ENCODE measurements at places on chromosomes 1 and 21. TPM values are rescaled to one million over a fixed set of nuclear protein-coding genes. Genes with fewer than 3 reads are reported as not detected.
A peak's percentile ranks its signal among the peaks of the same experiment; 100 is the strongest.

COL24A1 gene
- 1.9 TPM for total RNA-seq

SETDB1 gene
- total RNA-seq, result 22.9 TPM

RGS8 gene
- not detected for total RNA-seq

- DNase-seq, result no peak
These were observed 525 bp downstream of the AIRE start for GRCh38 chr21:44286086-44286715.

DNA sequence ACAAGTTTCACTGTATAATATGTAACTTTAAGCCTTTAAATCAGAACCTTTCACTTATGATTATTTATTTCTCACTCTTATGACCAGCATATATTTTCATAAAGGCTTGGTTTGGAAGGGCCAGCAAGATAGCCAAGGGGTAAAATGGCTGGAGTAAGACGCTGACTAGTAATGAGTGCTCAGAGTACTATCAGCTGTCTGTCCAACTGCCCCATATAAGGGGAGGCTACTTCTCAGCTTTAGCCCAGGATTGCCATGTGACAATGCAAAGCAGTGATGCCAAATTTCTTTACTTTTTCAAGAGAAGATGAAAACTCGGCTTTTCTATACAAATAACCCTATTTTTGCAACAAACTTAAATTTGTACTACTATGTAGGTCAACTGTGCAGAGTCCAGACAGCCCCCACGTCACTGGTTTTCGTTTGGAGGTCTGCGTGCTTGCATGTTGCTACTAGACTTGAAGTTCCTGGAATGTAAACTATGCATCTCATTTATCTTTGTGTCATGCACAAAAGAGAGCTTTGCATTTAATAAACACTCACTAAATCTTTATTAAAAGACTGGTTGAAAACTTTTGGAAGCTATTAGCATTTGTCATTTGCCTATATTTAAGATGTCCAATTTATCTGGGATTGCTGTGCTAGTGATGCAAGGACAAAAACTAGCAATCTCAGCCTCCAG, 110.4 kb downstream of the TNFSF18 start:
- peak; percentile 76 for DNase-seq

- no peak for DNase-seq
These were observed 569 bp downstream of the RCAN3 start for GRCh38 chr1:24503059-24503751.

DNA sequence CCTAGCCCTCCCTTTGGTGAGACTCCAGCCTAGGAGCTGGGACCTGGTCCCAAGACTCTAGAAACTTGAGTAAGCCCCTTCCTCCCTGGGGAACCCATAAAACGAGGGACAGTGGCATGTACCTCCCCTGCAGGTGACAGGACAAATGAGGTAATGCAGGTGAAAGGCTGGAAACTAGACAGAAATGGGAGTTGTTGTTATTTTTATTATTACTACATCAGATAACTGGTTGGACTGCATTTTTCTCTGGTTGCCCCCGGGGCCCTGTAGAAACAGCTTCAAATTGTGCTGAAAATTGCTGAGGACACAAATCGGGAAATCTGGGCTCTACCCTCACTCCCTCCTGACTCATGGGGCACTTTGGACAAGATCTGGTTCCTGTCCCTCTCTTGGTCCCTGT, 132.3 kb upstream of the WNT4 start:
- DNase-seq, result no peak

DNA sequence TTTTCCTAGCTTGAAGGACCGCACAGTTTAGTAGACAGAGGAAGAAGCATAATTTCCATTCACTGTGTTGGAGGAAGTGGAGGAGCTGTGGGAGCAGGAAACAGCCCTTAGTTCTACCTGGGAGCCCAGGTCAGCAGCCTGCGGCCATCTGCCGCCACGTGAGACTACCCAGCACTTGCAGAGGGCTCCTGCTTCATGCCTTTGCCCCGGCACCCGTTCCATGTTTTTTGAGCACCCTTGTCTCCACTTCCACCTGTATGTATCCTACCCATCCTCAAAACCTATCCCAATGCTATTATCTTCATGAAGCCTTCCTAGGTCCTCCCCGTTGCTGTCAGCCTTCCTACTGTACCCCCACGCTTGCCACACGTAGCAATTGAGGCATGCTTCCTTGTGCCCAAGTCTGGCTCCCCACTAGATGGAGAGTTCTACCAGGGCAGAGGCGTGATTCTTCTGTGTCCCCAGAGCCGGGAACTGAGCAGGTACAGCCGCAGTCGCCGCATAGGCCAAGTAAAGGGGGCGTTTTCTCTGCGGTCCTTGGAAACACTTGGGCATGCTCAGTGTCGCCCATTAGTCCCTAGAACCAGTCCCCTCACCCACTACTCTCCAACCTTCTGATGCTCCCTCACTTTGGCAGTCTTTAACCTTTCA, 1.9 kb downstream of the SLC6A9 start:
- no peak for DNase-seq

DNA sequence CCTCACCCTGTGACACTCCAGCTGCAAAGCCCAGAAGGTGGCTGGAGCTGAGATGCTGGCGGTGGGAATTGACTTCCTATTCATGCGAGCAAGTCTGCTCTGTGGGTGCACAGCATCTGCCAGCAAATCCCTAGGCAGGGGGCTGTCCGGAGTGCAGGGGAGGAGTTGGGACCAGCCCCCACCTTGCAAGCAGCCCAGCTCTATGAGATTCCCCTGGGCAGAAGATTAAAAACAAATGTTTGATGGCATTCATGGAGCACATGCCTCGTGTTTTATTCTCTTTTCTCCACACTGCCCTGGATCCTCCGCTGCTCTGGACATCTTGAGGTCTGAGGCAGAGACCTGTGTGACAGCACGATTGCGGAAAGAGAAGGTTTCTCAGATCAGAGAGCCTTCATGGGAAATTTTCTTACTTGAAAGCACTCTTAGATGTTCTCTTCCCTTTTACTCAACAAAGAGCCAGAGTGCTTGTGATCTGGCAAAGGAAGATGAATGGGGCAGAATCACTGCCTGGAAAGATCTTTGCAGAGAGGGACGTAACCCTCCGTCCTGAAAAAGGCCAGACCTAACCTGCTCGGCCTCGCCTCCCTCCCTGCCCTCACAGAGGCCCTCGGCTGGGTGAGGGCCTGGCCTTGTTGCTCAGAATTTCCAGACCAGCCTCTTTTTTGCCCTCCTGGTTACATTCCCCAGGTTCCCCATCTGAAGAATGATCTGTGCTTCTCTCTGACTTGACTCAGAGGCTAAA, 597.1 kb downstream of the KIF26B start:
- DNase-seq, result no peak

DNA sequence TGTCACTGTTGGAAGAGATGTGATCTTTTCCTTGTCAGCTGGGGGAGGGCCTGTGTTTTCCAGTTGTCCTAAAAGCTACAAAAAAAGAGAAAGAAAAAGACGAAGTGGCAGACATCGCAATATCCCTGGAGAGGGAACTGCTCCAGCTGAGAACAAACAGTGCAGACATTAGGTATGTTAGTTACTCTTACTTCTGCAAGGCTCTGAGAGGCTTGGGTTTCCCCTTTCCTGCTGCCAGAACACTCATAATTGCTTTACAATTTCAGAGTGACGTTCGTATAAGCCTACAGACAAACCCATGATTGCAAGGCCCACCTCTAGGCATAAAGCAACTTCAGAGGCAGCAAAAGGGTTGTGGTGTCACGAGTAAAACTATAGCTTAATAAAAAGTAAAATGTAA, 31.1 kb downstream of the CD160 start:
- no peak for DNase-seq

DNA sequence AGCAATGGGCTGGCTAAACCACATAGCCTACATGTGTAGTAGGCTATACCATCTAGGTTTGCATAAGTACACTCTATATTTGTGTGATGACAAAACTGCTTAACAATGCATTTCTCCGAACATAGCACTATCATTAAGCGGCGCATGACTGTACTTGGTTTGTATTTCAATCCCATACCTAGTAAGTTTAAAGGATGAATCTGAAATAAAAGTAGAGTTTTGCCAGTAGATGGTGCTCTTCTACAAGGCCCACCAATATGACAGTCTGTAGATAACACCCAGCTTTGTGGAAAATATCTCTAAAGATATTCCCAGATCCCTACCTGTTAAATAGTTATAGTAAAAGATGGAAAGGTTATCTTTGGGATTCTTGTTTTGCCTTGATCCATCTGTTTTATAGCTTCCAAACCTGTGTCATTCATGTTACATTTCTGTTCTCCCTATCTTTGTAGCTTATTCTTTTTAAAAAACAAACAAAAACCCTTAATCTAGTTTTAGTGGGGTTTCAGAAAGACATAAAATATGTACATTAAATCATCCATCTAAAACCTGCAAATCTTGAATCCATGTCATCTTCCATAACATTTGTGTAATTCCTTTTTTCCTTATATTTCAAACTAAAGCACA, 33.9 kb upstream of the ASPM start:
- peak; percentile 81 for DNase-seq

- DNase-seq, result no peak
These were observed 106.1 kb downstream of the CRYAA start for GRCh38 chr21:43274946-43275310.

GRCh38 chr1:176559878-176560277, 96.9 kb downstream of the PAPPA2 start:
- DNase-seq, result peak; percentile 19

GRCh38 chr1:241924080-241924808, 33.3 kb upstream of the BECN2 start:
- DNase-seq, result no peak

DNA sequence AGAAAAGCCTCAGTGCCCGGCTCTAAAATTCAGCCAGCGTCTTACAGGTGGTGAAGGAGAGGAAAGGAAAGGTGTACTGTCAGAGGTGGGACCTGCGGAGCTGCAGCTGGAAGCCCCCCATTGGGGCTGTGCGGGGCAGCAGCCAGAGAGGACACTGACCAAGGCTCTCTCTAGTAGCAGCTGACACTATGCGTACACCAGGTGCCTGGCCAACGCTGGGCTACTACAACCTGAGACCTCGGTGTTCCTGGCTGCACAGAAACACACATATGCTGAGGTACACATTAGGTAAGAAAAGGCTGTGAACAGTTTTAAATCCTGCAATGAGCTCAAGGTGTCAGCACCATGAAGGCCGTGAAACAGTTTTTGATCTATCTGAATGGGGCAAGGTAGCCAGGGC, 55.5 kb upstream of the EDN2 start:
- DNase-seq, result no peak

Data from HFFc6 (cell line).